ENCODE measurements at places on chromosomes 2 and 18.

GRCh38 chr2:22153931-22154613, 1030.3 kb downstream of the TDRD15 start:
- no peak for DNase-seq

DNA sequence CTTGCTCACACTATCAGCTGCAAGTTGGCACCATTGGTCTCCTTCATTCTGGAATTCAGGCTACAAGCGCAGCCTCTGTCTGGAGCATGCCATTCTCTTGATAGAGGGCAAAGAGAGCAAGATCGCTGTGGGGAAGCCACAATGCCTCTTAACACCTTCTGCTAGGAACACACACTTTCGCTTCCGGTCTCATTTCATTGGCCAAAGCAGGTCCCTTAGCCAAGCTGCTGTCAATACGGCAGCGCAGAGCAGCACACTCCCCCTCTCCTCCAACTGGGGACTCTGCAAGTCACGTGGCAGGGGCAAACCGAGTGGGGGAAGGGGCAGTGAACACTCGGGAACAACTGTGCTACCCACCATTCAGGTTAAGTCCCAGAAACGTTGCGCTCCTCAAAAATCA, 98.1 kb downstream of the MMADHC start:
- peak; percentile 14 for DNase-seq

DNA sequence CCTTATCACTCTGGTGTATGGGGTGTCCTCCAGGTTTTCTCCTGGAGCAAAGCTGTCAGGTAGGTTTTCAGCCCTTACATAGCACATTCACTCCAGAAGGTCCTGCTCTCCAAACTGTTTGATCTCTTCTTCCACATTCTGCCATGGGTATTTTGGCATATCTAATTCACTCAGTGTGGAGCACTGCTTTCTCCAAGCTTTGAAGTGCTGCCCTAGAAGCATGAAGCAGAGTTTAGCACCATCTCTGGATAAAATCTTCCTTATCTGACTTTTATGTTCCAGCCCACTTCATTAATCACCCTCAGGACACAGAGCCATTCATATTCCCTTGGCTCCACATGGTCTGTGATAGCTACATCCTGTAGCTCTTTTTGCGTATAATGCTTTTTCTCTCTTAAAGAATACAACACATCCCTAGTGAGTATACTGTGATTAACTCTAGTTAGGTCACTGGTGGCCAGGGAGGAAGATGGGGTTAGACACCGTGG, 56.7 kb upstream of the ARHGAP28 start:
- no peak for DNase-seq

DNA sequence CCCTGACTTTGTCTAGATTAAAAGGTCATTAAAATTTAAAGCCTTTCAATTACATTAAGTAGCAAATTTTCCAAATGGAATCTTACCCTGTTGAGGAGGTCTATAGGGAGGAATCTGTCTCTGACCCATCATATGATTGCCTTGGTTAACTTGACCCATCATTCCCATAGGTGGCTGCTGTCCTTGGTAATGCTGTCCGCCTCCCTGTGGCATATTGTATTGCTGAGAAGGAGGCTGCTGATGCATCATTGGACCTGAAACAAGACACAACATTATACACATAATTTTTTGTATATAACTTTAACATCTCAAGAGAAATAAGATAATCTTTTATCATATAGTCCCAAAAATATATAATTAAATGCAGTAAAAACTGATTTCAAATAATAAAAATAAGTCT, 51.2 kb downstream of the SS18 start:
- no peak for DNase-seq

- DNase-seq, result no peak
Measured at GRCh38 chr2:234399451-234400246, 97.2 kb downstream of the ARL4C start.

DNA sequence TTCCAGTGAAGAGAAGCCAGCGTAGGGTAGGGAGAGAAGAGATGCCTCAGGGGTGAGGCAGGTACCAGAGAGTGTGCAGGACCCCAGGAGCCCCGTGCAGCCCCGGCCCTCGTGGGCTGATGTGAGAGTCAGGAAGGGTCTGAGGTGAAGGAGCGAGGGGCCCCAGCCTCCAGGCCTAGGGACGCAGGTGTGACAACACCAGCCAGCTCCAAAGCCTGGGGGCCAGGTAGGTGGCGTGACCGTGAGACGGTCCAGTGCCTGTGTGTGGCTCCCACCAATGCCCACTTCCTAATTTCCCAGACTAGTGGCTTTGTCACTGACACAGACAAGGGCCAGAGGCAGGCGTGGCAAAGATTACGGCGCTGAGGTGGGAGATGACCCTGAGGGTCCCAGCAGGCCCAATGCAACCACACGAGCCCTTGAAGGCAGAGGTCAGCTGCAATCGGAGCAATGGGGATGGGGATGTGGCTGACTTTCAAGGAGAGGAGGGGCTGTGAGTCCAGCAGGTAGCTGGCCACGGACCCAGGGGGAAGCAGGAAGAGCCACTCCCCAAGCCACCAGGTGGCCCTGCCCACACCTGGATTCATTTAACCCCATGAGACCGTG, 86.0 kb upstream of the SNTG2 start:
- DNase-seq, result no peak

DNA sequence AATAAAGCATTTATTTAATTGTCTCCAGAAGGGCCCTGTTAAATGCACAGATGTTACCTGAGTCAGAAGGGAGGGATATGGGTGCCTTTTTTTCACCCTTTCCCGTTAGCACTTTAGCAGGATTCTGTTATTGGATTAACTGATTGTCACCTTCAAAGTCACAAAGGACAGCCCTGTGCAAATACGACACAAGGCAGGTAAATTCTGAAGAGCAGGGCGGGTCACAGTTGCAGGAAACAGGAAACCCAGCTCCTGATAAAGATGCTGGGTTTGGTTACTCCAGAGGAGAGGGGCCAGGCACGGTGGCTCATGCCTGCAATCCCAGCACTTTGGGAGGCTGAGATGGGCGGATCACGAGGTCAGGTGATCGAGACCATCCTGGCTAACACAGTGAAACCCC, 11.4 kb upstream of the PKDCC start:
- no peak for DNase-seq

GRCh38 chr18:41043876-41044275, 911.2 kb upstream of the PIK3C3 start:
- no peak for DNase-seq

DNA sequence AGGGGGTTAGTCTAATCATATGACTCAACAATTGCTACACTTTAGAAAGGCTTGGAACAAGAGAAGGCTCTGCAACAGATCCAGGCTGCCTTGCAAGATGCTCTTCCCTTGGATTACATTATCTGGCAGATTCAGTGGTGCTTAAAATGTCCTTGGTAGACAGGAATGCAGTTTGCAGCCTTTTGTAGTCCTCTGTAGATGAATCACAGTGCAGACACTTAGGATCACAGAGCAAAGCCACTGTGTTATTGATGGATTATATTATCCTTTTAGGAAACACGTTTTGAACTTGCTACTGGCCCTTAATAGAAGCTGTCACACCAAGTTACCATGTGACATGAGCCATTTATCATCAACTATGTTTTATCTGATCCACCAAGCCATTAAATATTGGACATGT, 152.2 kb downstream of the CBLN2 start:
- DNase-seq, result no peak

DNA sequence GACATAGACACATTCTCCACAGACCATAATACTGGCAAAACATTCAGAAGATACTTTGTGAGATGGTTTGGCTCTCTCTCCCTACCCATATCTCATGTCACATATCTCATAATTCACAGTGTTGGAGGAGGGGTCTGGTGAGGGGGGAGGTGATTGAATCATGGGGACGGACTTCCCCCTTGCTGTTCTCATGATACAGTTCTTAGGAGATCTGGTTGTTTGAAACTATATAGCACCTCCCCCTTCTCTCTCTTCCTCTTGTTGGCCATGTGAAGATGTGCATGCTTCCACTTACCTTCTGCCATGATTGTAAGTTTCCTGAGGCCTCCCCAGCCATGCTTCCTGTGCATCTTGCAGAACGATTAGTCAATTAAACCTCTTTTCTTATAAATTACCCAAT, 61.1 kb downstream of the HK2 start:
- no peak for DNase-seq

- no peak for DNase-seq
Measured at GRCh38 chr2:205762881-205763280, 80.6 kb downstream of the NRP2 start.

GRCh38 chr2:148342086-148342485, 302.5 kb upstream of the EPC2 start:
- DNase-seq, result no peak

- no peak for DNase-seq
Measured at GRCh38 chr2:110713513-110714362, 18.6 kb upstream of the ACOXL start.

GRCh38 chr2:28036307-28036706, 145.8 kb downstream of the BABAM2 start:
- no peak for DNase-seq

GRCh38 chr2:100673691-100674485, 111.1 kb downstream of the PDCL3 start:
- DNase-seq, result no peak

DNA sequence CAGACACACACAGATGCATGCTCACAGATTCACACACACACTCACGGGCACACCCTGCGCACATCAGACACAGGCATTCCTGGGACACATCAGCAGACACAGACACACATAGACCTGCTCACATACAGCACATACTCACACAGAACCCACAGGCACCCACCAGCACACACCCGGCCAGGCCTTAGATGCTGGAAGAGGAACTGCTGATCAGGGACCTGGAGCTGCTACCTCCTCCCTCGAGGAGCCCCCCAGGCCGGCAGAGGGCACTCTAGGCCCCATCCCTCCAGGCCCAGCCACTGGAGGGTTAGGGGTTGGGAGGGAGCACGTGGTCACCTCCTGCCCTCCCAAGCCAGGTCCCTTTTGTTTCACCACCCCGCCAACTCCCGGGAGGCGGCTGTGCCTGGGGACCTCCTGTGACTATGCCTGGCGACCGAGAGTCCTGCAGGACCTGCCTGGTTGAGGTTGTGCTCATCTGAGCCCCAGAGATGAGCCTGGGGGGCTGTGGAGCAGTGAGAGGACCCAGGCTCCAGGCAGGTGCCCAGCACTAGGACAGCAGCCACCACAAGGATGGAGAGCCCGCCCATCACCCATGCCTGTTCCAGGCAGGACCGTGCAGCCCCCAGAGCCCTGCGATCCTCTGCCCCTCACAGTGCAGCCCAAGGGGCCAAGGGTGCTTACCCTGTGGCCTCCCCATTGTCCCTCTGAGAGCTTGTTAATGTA, 21.0 kb upstream of the PTMA start:
- DNase-seq, result peak; percentile 91

DNA sequence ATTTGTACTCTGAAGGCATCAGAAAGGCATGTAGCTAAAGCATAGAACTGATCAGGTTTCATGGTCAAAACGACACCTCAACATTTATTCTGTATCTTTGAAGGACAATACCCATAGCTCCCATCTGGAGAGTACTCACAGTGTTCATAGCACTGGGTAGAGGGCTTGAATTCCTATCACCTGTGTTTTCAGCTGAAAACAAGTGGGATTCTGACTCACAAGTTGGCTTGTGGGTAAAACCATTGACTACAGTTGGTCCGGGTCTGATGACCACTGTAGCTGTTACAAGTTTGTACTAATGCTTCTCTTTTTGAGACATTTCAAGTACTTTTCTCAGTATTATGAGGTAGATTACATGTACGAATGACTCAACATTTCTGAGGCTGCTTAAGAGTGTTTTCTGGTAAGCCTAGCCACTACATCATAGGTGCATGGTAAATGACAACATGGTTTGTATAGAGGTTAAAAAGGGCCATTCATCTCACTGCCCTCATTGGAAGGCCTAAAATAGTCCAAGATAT, 68.6 kb upstream of the PELI1 start:
- no peak for DNase-seq

DNA sequence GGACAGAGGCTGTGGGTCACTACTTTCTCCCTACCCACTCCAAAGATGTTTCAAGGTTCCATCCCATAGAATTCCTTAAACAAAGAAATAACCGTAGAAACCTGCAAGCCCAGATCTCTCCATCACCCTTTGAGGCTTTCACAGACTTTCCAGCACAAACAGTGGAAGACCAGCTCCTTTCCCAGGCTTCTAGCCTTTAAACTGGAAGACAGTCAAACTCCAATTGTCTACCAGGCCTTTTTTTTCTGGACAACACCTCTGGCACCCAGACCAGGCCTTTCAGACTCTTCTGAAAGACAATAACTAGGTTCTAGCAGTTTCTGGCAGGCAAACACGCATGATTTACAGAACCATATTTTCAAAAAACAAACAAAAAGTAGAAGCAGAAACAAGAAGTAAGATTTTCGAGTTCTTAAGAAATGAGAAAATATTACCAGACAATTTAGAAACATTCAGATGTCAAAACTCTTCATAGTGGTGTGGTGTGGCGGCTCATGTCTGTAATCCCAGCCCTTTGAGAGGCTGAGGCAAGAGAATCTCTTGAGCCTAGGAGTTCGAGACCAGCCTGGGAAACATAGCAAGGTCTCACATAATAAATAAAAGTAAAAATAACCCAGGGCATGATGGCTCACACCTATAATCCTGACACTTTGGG, 106.8 kb upstream of the MSH2 start:
- no peak for DNase-seq

DNA sequence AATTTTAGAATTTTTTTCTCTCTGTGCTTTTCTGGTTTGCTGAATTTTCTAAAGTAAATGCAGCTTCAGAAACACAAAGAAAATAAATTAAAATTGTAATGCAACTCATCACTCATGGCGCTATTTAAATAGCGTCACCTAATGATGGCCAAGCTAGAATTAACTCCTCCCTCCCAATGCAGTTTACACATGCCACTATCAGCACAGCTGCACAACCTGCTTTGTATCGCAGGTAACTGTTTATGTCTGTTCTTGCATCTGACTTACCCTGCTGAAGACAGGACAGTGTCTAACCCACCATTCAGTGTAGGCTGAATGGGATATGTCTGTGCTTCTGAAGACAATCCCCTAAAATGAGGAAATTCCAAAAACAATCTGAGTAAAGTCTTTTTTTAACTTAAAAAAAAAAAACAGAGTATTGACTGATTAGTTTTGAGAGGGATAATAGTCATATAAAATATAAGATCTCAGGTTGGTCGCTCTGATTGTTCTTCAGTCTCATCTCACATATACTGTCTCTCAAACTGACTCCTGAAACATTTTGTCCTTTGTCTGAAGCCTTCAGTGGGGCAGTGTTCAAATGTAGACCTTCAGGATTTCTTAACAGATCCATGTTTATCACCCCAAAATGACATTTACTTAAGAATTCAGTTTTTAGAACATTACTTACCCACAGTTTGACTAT, 271.4 kb downstream of the ZEB2 start:
- no peak for DNase-seq

- no peak for DNase-seq
Measured at GRCh38 chr2:208501206-208501605, 94.6 kb downstream of the PTH2R start.

- no peak for DNase-seq
Measured at GRCh38 chr2:85704800-85705679, 10.9 kb downstream of the GNLY start.
